ENCODE measurements at places on chromosomes 7 and 10.

DNA sequence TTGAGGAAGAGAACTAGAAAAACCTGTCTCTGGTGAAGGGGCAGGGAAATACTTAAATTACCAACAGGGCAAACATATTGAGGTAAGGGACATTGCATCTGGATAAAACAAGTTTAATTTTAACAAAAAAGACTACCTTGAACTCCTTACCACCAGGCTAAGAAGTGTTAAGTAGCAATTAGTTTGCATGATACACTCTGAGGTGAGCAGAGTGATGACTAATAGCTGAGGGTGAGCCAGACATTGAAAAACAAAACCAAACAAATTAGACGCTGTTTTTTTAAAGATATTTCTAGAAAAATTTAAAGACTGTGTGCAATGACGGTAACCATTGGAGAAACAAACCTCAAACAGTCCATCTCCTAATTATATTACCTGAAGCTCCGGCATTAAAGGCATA lies 105.9 kb downstream of the ANKRD7 start:
- no peak for DNase-seq

DNA sequence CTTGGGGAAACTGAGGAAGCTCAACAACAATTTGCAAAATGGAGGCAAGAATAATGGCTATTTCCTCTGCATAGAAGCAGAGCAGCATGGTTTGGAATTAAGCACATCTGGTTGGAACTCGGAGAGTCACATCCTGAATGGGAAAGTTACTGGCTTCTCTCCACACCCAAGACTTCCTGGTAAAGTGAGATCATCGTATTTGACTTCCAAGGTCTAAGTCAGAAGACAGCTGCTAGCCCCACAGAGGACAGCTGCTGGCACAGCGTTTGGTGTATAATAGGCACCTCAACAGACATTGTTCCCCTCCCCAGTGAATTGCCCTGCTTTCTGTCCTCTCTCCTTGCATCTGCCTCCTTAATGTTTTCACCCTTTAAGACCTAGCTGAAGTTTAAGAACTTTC lies 37.0 kb upstream of the NRF1 start:
- DNase-seq: peak; percentile 21

GRCh38 chr7:107396081-107396480 lies 73.8 kb upstream of the GPR22 start:
- no peak for DNase-seq

DNA sequence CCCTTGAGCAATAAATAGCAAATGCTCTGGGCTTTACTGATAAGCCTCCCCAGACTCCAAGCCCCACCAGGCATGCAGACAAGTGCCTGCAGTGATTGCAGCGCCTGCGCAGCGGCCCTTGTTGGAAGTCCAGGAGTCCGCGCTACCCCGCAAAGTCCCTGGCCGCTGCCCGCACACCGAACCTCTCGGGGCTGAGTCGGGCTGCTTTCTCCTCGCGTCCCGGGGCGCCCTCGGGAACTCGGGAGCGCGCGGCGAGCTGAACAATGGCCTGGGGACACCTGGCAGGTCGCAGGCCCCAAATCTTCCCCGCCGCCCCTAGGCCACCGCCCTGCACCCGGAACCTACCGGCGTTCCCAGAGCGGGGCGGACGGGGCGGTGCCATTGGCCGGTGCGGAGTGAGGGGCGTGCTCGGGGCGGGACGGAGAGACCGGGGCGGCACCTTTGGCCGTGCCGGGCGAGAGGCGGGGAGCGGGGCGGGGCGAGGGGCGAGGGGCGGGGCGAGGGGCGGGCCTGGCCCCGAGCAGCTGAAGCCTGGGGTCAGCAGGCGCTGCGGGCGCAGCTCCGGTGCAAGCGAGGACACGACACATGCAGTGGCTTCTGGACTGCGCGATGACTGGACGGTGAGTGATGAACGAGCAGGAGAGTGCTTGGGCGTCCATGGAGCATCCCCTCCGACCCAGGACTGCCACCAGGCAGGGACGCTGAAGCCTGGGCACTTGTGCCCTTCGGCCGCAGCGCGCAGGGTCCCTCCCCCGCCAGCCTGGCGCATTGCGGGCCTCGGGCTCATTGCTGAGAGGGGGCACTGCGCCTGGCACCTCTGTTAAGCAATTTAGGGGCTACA lies at the start of gene RASSF4:
RASSF4 (plus strand) TSS at position 556 of the 841 bp plus-strand sequence. CDS start 10,401 bp downstream, outside the sequence.
- peak; percentile 72 for DNase-seq

DNA sequence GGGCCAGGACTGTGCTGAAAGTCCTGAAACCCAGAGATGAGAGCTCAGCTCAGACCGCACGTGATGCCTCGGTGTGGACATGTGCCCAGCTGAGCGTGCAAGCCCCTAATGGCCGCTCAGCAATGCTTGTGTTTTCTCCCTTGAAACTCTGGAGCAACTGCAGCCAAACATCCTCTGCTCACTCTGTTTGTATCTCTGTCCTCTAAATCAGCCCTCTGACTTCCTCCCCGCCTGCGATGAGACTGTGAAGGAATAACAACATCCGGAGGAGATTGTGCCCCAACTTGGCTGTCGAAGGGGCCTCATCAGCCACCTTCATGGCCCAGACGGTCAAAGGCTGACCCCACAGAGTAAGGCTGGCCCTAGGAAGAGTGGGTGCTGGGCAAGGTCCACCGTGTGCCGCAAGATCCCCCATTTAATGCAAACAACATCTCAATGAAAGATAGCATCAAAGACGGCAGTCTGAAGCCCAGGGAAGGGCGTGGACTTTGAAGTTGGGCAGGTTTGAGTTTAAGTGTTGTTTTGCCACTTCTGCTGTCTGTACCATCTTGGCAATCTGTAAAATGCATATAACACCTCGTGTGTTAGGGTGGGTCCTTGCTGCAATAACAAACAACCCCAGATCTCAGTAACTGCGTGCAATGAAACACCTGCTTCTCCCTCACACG lies 39.9 kb downstream of the CALML3 start:
- no peak for DNase-seq

- DNase-seq: no peak
Observed at GRCh38 chr7:107563081-107563774, 492 bp downstream of the COG5 start.

GRCh38 chr10:97548828-97549455 lies 23.6 kb upstream of the ANKRD2 start:
- DNase-seq: no peak
